ENCODE measurements at places on chromosomes 1 and 21.

DNA sequence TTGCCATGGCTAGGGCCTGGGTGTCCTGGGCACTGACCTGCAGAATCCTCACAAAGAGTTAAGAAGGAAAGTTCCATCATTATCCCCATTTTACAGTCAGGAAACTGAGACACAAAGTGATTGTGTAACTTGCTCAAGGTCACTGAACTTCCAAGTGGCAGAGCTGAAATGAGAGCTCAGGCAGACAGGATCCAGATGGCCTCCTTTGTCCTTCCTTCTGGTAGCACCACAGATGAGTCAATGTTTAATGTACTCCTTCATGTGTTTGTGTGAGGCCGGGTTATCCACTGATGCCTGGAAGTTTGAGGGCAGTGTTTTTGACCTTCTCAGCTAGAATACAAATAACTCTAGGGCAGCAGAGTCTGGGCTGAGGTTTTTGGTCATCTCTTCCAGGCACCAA is 207.0 kb downstream of the TNR start:
- H3K4me3 ChIP-seq: no peak overlapping the region
- H3K27ac ChIP-seq: no peak overlapping the region
- DNase-seq: no peak
- H3K36me3 ChIP-seq: no peaks in the 10 kb centered on the region

DNA sequence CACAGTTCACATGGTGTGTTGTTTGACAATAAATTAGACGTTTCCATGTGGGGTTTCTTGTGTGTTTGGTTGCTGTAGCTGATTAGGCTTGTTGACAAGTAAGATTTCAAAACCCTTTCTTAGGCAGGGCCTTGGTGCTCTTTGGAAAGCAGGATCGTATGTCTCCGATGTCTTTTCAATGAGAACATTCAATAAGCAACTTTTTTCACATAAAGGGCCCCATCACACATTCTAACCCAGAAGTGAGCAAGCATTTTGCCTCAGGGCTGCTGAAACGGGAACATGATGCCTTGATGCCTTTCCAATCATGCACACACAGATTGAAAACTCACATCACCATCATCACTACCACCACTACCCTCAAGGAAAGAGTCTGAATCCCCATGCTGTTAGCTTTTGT is 33.1 kb downstream of the LPAR3 start:
- no peak for DNase-seq
- no peak overlapping the region for H3K4me3 ChIP-seq
- no peaks in the 10 kb centered on the region for H3K27me3 ChIP-seq
- peaks cover 3% of the 10 kb centered on the region for H3K4me1 ChIP-seq
- H3K36me3 ChIP-seq: no peaks in the 10 kb centered on the region

GRCh38 chr1:235470741-235471439 is 33.4 kb downstream of the B3GALNT2 start:
- peaks cover 33% of the 10 kb centered on the region for H3K36me3 ChIP-seq
- H3K27me3 ChIP-seq: no peaks in the 10 kb centered on the region
- H3K4me3 ChIP-seq: no peak overlapping the region
- no peak for DNase-seq
- H3K4me1 ChIP-seq: no peaks in the 10 kb centered on the region
- H3K27ac ChIP-seq: no peak overlapping the region

GRCh38 chr1:229430761-229431283 is 3.1 kb downstream of the ACTA1 start:
- no peak overlapping the region for H3K27ac ChIP-seq
- H3K4me3 ChIP-seq: peak overlapping the region; percentile 34
- H3K27me3 ChIP-seq: peaks cover 98% of the 10 kb centered on the region
- H3K36me3 ChIP-seq: no peaks in the 10 kb centered on the region

- H3K36me3 ChIP-seq: no peaks in the 10 kb centered on the region
- H3K27ac ChIP-seq: no peak overlapping the region
- no peaks in the 10 kb centered on the region for H3K27me3 ChIP-seq
- no peaks in the 10 kb centered on the region for H3K4me1 ChIP-seq
- no peak overlapping the region for H3K4me3 ChIP-seq
- DNase-seq: no peak
These were observed 397.5 kb downstream of the KIF26B start for GRCh38 chr1:245552331-245552730.

- no peaks in the 10 kb centered on the region for H3K27me3 ChIP-seq
- H3K36me3 ChIP-seq: no peaks in the 10 kb centered on the region
- no peak for DNase-seq
- H3K27ac ChIP-seq: no peak overlapping the region
These were observed 5.4 kb upstream of the NTMT2 start for GRCh38 chr1:170140371-170140770.

DNA sequence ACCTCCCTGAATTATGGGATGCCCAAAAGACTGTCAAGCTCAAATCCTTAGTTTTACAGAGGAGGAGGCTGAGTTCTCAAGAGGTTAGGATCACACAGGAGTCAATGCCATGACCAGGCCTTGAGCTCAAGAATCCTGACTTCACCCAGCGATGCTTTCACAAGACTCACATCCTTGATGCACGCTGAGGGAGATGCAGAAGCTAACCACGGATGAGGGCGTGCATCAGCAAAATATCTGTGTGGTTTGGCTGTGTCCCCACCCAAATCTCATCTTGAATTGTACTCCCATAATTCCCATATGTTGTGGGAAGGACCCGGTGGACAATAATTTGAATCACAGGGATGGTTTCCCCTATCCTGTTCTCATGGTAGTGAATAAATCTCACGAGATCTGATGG is 133.2 kb downstream of the KCNJ6 start:
- H3K27me3 ChIP-seq: peaks cover 4% of the 10 kb centered on the region
- no peak for DNase-seq
- no peaks in the 10 kb centered on the region for H3K4me1 ChIP-seq

DNA sequence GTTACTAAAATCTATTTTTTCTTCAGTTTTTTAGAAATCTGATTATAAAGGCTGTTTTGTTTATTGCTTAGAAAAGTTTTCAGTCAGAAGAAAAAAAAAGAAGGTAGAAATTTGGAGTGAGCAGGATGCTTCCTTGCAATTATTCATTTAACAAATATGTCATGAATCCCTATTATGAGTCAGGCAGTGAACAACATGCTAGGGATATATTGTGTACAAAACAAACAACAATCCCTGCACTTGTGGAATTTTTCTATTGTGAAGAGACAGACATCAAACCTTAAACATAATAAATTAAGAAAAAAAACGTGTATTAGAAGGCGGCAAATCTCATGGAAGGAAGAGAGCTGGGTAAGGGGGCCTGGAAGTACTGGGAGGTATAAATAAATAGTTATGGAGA is 664.1 kb upstream of the CAMK1G start:
- DNase-seq: no peak
- H3K4me1 ChIP-seq: no peaks in the 10 kb centered on the region
- H3K36me3 ChIP-seq: no peaks in the 10 kb centered on the region
- no peak overlapping the region for H3K27ac ChIP-seq
- H3K4me3 ChIP-seq: no peak overlapping the region
- no peaks in the 10 kb centered on the region for H3K27me3 ChIP-seq

DNA sequence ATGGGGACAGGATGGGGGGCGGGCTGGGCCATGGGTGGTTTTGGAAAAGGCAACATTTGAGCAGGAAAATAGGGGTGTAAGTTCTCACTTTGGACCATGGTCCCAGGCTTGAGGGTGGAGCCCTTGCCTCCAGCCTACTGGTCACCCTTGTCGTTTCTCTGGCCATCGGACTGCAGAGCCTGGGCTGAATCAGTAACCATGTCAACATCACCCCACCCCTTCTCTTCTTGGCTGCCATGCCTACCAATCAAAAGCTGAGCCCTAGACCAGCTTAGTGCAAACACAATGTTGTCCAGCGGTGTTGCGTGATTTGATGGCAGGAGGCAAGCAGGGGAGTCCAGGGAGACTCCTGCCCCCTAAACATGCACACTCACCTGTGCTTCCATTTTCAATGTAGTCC is 231.0 kb upstream of the KAZN start:
- no peak for DNase-seq
- no peak overlapping the region for H3K27ac ChIP-seq
- H3K36me3 ChIP-seq: no peaks in the 10 kb centered on the region
- no peak overlapping the region for H3K4me3 ChIP-seq
- H3K27me3 ChIP-seq: peaks cover 5% of the 10 kb centered on the region

GRCh38 chr1:19694298-19694697 is 29.6 kb downstream of the HTR6 start:
- DNase-seq: no peak
- H3K27me3 ChIP-seq: no peaks in the 10 kb centered on the region
- H3K4me3 ChIP-seq: no peak overlapping the region
- H3K36me3 ChIP-seq: peaks cover 45% of the 10 kb centered on the region

DNA sequence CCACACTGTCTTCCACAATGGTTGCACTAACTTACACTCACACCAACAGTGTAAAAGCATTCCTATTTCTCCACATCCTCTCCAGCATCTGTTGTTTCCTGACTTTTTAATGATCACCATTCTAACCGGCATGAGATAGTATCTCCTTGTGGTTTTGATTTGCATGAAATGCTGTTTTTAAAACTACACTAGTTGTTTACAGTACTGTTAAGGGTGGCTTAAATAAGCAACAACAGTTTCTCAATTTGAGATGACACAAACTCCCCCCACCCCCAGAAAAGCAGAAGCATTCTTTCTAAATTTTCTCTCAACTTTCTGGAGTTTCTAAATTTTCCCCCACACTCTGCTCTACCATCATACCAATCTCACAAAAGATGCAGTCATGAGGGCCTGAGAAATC is 7.1 kb upstream of the SLAMF7 start:
- no peak overlapping the region for H3K27ac ChIP-seq
- DNase-seq: no peak
- H3K4me1 ChIP-seq: peaks cover 9% of the 10 kb centered on the region

- H3K4me1 ChIP-seq: peaks cover 32% of the 10 kb centered on the region
- DNase-seq: no peak
- no peak overlapping the region for H3K4me3 ChIP-seq
- no peaks in the 10 kb centered on the region for H3K36me3 ChIP-seq
These were observed 8.8 kb downstream of the FCRLB start for GRCh38 chr1:161730050-161730564.

DNA sequence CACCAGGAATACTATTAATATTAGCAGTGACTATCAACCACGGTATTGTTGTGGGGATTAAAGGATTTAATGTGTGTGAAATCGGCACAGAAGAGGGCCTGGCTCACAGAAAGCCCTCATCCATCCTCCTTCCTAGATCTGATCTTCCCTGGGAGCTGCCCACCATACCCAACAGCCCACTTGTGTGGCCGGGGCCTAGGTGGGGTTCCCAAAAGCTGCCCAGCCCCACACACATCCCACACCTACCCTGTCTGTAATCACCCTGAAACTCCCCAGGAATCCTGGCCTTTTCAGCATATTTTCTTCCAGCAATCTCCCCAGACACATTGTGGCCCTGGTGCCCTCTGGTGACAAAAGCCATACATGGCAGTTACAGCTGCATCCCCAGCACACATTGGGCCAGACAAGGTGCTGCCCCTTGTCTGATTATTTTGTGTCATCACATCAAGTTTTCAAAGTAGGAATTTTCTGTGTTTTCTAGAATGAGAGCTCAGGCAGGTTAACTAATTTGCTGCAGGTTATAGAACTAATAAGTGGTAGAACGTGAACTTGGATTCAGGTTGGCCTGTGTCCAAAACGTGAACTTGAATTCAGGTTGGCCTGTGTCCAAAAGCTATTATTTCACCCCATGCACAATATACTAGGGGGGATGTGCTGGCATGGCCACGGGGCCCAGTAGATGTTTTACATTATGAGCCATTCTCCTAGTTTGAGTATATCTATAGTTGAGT is 5.3 kb upstream of the SLC6A9 start:
- H3K27me3 ChIP-seq: no peaks in the 10 kb centered on the region
- H3K36me3 ChIP-seq: no peaks in the 10 kb centered on the region
- H3K4me1 ChIP-seq: peaks cover 34% of the 10 kb centered on the region
- no peak overlapping the region for H3K27ac ChIP-seq
- DNase-seq: peak; percentile 75

- H3K4me1 ChIP-seq: no peaks in the 10 kb centered on the region
- H3K4me3 ChIP-seq: no peak overlapping the region
- no peak overlapping the region for H3K27ac ChIP-seq
- no peaks in the 10 kb centered on the region for H3K27me3 ChIP-seq
- no peak for DNase-seq
These were observed 1064.9 kb downstream of the TTLL7 start for GRCh38 chr1:82934074-82934473.

- peaks cover 53% of the 10 kb centered on the region for H3K36me3 ChIP-seq
- no peaks in the 10 kb centered on the region for H3K27me3 ChIP-seq
- H3K4me1 ChIP-seq: no peaks in the 10 kb centered on the region
- no peak overlapping the region for H3K27ac ChIP-seq
- no peak for DNase-seq
These were observed 22.8 kb upstream of the DEGS1 start for GRCh38 chr1:224160171-224160682.

GRCh38 chr1:205656236-205656635 is 24.1 kb downstream of the SLC45A3 start:
- H3K27me3 ChIP-seq: no peaks in the 10 kb centered on the region
- H3K4me3 ChIP-seq: no peak overlapping the region
- H3K36me3 ChIP-seq: no peaks in the 10 kb centered on the region
- DNase-seq: no peak
- peaks cover 4% of the 10 kb centered on the region for H3K4me1 ChIP-seq

DNA sequence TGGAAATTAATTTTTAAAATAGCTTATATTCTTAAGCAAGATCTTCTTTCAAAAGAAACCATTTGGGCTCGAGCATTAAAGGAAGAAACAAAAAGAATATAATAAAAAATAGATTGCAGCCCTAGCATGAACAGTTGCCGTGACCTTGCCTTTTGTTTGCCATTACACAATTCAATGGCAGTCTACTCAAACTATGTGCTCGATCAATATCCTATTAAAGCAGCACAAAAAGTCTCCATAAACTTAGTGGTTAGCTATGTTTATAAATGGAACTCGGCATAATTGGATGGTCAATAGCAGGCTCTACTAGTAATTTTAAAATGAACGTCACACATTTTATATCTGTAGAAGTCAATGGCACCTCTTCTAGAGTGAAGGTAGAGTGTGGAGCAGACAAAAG is 256.5 kb downstream of the NFIA start:
- H3K27me3 ChIP-seq: no peaks in the 10 kb centered on the region
- no peaks in the 10 kb centered on the region for H3K36me3 ChIP-seq
- peak overlapping the region; percentile 13 for H3K4me3 ChIP-seq
- no peak for DNase-seq
- H3K4me1 ChIP-seq: peaks cover 34% of the 10 kb centered on the region
- H3K27ac ChIP-seq: peak overlapping the region; percentile 89

DNA sequence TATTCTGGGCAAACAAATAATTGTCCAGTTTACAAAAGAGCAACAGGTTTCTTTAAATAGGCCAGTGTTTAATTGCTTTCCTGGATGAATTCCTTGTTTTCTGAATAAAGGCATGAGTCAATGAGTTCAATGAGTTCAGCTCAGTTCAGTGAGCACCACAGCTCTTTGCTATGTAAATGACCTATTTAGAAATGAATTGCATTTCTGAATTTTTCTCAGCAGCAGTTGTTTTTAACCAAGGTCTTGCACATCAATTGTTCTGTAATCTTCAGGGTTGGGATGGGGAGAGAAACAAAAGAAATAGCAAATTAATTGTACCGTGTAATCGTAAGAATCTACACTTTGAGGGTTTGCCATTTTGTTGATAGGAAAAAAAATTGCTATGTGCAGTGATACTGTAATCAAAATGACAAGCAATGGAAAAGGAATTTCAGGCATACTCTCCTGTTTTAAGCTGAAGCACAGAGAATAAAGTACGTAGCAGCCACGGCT is 45.7 kb downstream of the MIS18A start:
- H3K4me3 ChIP-seq: no peak overlapping the region
- H3K27ac ChIP-seq: no peak overlapping the region
- DNase-seq: no peak
- no peaks in the 10 kb centered on the region for H3K27me3 ChIP-seq

GRCh38 chr1:6581561-6582305 is 1.9 kb downstream of the ZBTB48 start:
- no peaks in the 10 kb centered on the region for H3K27me3 ChIP-seq
- peaks cover 53% of the 10 kb centered on the region for H3K4me1 ChIP-seq
- H3K4me3 ChIP-seq: no peak overlapping the region
- H3K27ac ChIP-seq: no peak overlapping the region

Measured in suprapubic skin (tissue), 4 donors.